ENCODE measurements at places on chromosomes 4 and X. TPM values are rescaled to one million over a fixed set of nuclear protein-coding genes. Genes with fewer than 3 reads are reported as not detected.

DNA sequence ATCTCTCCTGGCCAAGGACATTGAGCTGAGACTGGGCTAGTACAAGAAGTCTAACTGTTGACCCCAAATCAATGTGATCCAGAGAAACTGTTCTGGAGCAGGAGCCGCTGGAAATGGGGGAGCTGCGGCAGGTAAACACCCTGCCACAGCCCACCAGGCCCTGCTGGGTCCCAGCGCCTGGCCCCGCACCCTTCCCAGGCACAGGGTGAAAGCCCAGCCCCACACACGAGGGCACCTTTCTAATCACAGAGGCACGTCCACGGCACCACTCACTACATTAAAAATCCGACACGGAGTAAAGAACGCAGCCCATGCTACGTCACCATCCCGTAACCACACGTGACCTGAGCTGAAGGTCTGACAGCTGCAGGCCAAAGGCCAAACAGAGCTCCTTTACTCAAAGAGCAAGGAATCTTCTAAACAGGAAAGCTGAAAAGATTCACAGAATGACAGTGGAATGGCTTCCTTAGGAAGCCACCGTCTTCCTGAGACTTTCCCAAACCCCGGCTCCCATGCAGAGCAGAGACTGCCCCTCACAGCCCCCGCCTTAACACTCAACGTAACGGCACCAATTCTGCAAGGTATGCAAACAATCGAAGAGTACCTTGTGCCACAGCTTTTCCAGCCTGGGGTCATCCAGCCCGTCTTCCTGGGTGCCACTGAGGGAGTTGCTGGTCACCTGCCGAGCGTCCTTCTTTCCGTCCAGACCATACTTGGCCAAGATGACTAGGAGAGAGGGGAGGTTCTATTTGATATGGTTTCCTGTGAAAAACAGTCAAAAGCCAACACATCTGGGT is 12.6 kb downstream of the LRPAP1 start:
- H3K4me3 ChIP-seq: no peak overlapping the region
- peaks cover 10% of the 10 kb centered on the region for H3K4me1 ChIP-seq
- no peak for DNase-seq
- no peaks in the 10 kb centered on the region for H3K27me3 ChIP-seq

GRCh38 chr4:128658214-128658631 is 151.3 kb upstream of the JADE1 start:
- H3K36me3 ChIP-seq: no peaks in the 10 kb centered on the region
- peak; percentile 68 for DNase-seq
- no peak overlapping the region for H3K4me3 ChIP-seq
- no peaks in the 10 kb centered on the region for H3K27me3 ChIP-seq
- H3K4me1 ChIP-seq: peaks cover 45% of the 10 kb centered on the region

DNA sequence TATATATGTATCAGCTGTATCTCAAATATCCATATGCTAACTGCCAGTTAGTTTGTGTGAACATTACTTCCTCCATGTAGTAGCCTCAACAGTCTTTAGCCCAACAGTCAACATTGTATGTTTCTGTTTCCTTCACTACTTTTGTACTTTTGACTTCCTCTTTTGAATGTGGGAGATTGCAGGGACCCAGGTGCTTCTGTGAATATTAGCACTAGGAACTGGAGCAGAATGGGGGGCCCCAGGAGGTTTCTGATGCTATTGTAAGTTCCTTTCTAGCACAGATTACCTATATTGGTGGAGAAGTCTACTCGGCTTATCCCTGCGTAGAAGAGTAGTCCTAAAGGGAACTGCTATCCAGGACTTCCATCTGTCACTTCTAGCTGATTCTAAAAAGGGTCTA is 2.3 kb downstream of the PLAC8 start:
- no peaks in the 10 kb centered on the region for H3K27me3 ChIP-seq
- H3K4me1 ChIP-seq: no peaks in the 10 kb centered on the region
- DNase-seq: peak; percentile 39
- peak overlapping the region; percentile 48 for H3K4me3 ChIP-seq
- peak overlapping the region; percentile 9 for H3K27ac ChIP-seq

GRCh38 chr4:38308728-38309311 is 348.6 kb downstream of the PTTG2 start:
- no peak overlapping the region for H3K4me3 ChIP-seq
- no peak overlapping the region for H3K27ac ChIP-seq
- H3K36me3 ChIP-seq: no peaks in the 10 kb centered on the region
- H3K4me1 ChIP-seq: peaks cover 1% of the 10 kb centered on the region
- H3K27me3 ChIP-seq: no peaks in the 10 kb centered on the region
- no peak for DNase-seq

DNA sequence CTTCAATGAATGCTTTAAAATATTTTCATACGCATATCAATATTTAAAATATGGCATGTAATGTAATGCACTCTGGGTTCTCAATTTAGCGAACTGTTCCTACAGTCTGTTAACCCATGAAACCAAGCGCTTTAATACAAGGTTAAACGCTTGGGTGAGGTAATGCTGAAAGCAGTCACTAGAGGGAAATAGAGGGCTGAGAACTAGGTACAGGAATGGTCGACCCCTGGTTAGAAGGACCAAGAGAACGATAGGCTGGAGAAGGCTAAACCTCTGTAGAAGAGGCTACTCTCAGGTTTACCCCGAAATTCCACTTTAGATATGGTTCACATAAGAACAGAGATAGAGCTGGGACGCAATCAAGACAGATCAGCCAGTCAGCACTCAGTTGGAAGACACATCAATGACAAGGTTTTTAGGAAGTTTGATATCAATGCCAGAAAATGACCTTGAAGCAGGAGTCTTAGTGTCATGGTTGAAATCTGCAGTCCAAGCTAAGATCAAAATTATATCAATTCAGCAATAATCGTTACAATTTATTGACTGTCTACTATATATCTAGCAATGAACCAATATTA is 26.9 kb downstream of the ARSJ start:
- H3K27me3 ChIP-seq: no peaks in the 10 kb centered on the region
- DNase-seq: peak; percentile 59
- H3K4me3 ChIP-seq: no peak overlapping the region
- H3K27ac ChIP-seq: no peak overlapping the region
- H3K4me1 ChIP-seq: no peaks in the 10 kb centered on the region
- H3K36me3 ChIP-seq: no peaks in the 10 kb centered on the region

DNA sequence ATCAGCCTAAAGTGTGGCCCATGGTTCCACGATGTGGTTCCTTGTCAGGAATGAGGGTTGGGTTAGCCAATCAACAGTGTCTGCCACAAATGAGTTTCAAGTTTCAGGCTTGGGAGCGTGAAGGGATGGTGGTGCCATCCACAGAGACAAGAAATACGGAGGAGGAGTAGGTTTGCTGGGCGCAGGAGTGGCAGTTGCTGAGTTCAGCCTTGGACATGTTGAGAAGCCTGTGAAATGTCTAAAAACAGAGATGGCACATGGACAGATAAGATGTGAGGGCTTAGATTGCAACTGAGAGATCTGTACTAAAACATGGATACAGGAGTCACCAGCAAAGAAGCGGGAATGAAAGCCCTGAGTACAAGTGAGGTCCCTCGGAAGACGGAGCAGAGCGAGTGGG is 481.0 kb downstream of the BCOR start:
- H3K36me3 ChIP-seq: no peaks in the 10 kb centered on the region
- H3K27ac ChIP-seq: no peak overlapping the region
- H3K4me3 ChIP-seq: no peak overlapping the region

TBC1D8B gene
- polyA plus RNA-seq: 3.2 TPM

PNCK gene
- polyA plus RNA-seq: 1.1 TPM
